ENCODE measurements at places on chromosomes 5 and 9.

DNA sequence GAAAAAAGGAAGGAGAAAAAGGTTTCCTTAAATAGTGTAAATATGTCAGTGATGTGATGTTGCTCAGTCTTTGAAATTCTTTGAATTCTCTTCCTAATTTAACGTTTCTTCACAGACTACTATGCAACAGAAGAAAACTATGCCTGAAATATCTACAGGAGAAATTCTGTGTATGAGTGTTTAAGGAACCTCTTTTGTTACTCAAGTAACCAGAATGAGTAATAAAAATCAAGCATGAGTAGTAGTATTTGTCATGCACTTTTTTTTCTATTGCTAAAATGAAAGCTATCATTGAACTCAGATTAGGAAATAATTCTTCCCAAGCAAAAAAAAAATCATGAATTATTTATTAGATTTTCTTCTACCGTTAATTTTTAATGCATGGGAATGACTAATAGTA, 20.3 kb upstream of the THG1L start:
- no peak for DNase-seq

- no peak for DNase-seq
Measured at GRCh38 chr9:73170185-73170957, 18.7 kb downstream of the ANXA1 start.

DNA sequence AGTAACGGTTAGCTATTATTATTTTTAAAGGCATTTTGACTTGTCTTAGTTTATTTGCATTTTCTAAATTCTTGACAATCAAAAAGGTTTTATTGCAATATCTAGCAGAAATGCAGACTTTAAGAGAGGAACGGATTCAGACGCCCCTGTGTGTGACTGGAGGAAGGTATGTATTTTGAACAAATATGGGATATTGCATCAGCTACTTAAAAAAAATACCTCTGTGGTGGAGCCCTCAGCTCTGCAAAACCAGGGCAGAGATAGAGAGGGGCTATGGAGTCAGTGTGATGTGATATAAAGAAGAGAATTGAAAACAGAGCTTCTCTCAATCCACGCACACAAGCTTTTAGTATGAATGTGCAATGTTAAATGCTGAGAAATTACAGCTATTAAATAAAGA, 142.4 kb downstream of the ICE1 start:
- DNase-seq = no peak

DNA sequence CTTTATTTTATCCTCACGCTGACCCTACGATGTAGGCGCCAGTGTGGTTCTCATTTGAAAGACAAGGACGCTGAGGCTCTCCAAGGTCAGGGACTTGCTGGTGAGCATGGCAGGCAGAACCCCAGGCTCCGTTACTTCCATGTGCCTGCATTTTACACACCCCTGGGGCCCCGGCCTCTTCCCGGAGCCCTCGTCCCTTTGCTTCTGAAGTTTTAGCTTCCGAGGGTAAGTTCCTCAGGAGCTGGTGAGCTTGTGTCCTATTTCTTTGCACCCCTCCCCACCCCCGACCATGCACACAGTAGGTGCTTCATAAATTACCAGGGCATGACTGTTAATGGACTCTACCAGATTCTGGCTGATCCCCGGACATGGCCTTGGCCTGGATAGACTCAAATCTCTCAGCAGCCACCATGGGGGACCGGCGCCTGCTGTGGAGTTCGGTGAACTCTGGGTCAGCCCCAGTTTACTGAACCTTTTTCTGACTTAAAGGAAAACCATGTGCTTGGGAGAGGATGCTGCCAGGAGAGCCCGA, 59.3 kb upstream of the RNU6ATAC start:
- no peak for DNase-seq

DNA sequence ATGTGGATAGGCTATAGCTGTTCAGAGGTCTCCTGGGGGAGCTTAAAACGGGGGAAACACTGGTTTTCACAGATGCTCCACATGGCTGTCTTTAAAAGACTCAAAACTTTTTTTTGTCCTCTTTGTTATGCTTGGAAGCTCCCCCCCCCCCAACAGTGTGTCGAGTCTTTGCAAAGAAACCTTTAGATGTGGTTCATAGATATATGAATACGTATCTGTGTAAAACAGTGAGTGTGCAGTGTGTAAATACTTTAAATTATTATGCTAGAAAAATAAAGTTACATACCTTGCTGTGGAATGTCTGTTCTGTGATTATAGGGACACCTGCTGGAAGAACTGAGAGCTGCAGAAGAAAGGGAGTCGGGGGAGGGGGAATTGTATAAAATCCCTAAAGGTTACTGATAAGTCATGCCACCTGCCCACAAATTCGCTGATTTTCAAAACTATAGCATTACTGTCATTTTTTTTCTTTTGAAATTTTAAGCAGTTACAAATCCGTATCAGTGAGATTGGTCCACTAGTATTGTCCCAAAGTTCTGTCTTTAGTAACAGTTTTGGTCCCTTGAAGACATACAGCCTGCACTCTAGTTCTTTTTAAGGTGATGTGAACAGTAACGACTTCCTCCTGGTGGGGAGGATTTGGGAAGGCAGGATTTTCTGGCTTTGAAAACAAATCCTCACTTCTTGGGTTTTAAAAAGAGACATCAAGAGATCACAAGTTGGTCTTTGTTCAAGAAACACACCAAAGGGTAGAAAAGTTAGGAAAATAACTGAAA, 22.9 kb downstream of the RGMB start:
- DNase-seq = no peak

DNA sequence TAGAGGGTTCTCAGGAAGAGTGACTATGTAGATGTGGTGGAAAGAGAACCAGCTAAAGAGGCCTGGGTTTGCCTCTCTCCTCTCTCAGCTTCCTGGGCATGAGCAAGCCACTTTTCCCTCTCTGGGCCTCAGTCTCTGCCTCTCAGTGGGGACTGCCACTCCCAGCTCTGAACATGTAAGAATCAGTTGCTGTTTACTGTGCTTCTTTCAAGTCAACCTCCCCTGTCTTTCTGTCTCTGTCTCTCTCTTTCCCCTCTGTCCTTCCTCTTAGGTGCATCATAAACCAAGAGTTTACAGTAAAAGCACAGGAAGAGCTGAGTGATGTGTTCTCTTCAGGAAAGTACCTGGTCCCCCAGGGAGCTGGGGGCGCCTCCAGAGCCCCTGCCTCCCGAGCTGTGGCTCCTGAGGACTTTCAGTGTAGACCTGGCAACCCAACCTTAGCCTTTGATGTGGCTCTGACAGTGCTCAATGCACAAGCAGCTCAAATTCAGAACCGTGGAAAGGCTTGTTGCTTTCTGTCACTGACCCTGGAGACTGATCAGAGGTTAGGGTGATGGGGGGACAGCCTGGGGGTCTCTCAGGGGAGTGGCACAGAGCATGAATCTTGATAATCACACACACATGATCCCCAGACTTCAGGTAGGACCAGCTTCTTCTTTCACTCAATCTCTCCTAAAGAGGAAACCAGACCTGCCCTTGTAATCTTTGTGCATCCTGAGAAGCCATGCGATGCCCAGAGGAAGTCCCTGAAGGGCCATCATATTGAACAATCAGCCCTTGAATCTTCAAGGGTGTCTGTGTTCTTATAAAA, 59.4 kb upstream of the TNFSF8 start:
- no peak for DNase-seq

DNA sequence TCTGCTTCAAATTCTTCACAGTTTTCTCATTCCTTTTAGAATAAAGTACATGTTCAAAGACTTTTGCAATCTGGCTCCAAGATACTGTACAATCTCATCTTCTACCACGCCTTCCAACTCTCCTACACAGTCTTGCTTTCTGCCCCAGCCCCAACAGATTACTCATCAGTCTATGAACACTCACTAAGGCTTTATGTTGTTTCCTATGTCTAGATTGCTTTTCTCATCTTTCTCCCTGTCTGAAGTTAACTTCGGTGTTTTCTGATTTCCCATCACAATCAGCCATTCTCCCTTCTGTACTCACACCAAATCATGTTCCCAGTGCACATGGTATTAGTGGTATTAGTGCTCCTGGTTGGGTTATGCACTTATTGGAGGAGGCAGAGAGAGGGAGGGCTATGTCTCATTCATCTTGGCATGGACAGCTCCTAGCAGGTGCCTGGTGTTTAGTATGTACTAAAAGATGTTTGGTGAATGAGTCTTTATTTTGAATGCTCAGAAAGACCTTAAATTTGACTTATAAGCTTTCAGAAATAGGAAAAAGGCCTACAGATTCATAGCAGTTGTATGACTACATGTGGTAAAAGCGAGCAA, 44.0 kb upstream of the ZNF608 start:
- DNase-seq = no peak

GRCh38 chr5:83450183-83450966, 21.2 kb upstream of the VCAN start:
- DNase-seq = no peak

DNA sequence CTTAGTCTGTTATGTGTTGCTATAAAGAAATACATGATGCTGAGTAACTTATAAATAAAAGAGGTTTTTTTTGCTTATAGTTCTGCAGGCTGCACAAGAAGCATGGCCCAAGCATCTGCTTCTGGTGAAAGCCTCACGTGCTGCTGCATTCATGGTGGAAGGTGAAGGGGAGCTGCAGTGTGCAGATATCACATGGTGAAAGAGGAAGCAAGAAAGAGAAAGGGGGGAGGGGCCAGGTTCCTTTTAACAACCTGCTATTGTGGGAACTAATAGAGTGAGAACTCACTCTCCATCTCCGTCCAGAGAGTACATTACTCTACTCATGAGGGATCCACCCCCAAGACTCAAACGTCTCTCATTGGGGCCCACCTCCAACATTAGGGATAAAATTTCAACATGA, 12.5 kb upstream of the PARP8 start:
- no peak for DNase-seq

GRCh38 chr5:124575725-124576124, 170.7 kb downstream of the ZNF608 start:
- DNase-seq = no peak

- DNase-seq = no peak
Measured at GRCh38 chr5:21649969-21650368, 1203.2 kb downstream of the CDH12 start.

GRCh38 chr5:153829510-153830065, 209.1 kb downstream of the FAM114A2 start:
- DNase-seq = no peak
